ENCODE measurements at places on chromosomes 5 and 9.

- DNase-seq = no peak
Measured at GRCh38 chr9:1956958-1957357, 58.2 kb upstream of the SMARCA2 start.

GRCh38 chr5:56414066-56414465, 180.9 kb upstream of the ANKRD55 start:
- DNase-seq = peak; percentile 39

DNA sequence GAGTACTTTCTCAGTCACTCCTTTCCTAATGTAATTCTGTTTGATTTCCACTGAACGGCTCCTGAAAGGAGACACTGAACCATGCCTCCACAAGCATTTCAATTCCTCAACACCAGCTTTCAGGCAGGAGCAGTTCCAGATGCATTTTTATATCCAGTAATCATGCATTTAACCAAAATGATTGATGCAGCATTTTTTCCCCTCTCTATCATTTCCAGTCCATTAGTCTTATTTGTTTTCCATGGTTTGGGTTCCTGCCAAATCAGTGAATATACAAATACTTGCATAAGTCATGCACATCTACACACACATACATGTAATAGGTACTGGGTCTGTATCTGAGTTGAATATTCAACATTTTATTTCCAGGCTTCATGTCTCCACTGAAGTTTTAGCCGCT, 122.7 kb downstream of the GRIA1 start:
- peak; percentile 72 for DNase-seq

GRCh38 chr5:3139499-3139931, 388.0 kb upstream of the IRX2 start:
- peak; percentile 37 for DNase-seq

- DNase-seq = no peak
Measured at GRCh38 chr9:10867194-10867593, 254.4 kb upstream of the PTPRD start.

DNA sequence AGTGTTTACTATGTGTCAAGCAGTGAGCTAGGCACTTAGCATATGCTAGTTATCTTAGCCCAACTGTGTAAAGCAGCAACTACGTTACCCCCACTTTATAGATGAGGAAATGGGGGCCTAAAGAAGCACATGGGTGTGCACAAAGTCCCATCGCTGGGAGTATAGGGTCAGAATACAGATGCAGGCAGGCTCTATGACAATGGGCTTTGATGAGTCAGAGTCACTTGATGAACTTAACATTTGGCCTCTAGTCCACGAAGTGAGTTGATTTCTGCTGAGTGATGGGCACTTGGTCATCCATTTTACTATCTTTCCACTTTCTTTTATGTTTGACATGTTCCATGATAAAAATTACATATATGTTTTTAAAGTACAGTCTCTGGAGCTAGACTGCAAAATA, 204.3 kb downstream of the TRIM32 start:
- no peak for DNase-seq

DNA sequence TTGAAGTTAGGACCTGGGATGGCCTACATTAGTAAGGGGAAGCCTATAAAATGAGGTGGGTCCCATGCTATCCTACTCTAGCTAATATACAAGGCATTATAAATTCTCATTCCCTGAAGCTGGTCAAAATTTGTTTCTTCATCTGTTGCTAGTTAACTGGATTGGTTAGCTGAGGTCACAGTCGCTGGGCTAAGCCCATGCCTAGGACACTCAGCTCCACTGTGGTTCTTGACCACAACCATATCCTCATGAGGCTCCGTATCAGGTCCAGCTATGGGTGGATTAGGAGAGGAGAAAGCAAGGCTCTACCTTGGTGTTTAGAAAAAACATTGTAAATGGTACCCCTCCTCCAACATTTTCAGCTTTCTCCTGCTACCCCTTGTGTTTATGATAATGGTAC, 52.8 kb upstream of the RAI14 start:
- no peak for DNase-seq

DNA sequence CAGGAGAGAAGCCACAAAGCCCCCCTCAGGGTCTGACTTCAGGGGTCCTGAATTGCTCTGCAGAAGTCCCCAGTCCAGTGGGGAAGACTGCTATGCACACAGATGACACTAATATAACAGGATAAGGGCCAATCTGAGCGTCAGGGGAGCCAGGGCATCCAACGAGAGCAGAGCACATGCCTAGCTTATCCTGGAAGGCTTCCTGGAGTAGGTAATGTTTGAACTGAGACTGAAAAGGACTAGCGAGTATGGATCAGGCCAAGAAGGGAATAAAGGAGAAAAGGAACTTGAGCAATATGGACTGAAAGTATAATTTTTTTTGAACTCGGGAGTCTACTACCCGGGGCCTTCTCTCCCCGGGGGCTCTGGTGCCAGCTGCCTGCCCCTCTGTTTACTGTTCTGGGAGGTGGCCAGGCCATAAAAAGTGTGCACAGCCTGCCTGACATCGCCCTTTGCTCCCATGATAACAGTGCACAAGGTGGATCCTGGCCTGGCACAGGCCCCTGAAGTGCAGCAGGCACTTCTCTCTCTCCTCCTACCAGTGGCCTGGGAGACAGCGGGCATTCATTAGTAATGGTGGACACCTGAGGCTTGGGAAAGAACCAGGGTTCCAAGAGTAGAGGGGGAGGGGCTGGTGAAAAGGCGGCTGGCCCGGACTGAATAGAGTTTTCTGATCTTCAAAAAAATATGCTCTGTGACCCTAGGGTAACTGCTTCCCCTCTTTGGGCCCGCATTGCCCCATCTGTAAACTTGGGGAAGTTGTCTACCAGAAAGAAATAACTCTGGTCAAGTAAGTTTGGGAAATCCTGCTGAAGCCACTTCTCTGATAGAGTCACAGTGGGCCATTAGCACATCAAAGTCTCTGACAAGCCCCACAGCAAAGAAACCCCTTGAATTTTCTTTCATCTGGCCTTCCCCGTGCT, 4.6 kb upstream of the SLC6A7 start:
- no peak for DNase-seq

GRCh38 chr5:79745255-79745654, 55.6 kb downstream of the CMYA5 start:
- DNase-seq = no peak

GRCh38 chr5:123371575-123372179, 51.5 kb downstream of the CEP120 start:
- peak; percentile 43 for DNase-seq

- DNase-seq = no peak
Measured at GRCh38 chr9:111994831-111995458, 98.3 kb downstream of the UGCG start.

GRCh38 chr9:127589955-127590370, 22.1 kb upstream of the STXBP1 start:
- DNase-seq = peak; percentile 75

GRCh38 chr5:173429489-173430150, 101.4 kb upstream of the STC2 start:
- no peak for DNase-seq

DNA sequence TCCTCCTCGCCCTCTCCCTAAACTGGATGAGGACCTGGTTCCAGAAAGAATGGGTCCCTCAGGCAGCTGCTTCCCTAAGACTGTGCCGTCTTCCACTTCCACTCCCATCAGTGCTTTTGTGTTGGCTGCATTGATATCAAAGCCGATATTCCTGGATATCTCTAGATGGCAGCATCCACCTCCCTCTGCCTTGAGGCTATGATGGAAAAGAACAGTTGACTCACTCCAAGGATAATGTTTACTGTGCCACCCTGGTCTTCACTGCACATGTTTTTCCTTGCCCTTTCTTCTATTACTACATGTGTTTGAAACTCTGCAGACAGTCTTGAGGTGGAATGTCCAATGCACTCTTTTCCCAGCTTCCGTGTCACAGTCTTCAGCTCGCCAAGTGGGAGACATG, 211.6 kb downstream of the MAST4 start:
- peak; percentile 68 for DNase-seq

DNA sequence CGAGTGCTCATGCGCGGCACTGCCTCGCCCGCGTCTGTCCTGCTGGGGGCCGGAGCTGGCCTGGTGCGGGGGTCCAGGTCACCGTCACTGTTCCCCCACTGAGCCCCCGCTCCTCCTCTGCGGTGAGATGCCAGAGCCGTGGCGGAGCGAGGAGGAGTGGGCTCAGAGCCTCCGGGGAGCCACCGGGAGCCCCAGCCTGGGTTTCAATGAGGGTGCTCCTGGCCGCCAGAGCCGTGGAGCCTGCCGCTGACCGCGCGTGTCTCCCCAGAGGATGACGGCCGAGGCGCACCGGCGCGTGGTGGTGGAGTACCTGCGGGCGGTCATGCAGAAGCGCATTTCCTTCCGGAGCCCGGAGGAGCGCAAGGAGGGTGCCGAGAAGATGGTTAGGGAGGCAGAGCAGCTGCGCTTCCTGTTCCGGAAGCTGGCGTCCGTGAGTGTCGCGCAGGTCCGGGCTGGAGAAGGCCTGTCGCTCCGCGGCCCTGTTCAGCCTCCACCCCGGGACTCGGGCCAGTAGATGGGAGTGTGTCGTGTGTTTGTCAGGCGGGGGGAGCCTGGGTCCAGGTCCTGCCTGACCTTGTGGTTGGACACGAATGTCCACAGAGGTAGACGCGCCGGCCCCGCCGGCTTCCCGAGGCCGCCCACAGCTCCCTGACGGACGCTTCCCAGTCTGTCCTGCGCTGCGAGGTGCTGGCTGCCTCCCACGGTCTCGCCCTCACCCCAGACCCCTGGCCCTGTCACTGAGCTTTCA, 22.0 kb downstream of the EXOC3 start:
- no peak for DNase-seq

- DNase-seq = peak; percentile 55
Measured at GRCh38 chr5:59724482-59725391, 168.8 kb downstream of the PDE4D start.

GRCh38 chr9:132813115-132813771, 64.8 kb downstream of the AK8 start:
- DNase-seq = no peak

- DNase-seq = no peak
Measured at GRCh38 chr5:88092958-88093605, 175.6 kb downstream of the TMEM161B start.

- DNase-seq = no peak
Measured at GRCh38 chr5:88836195-88836838, 46.7 kb downstream of the MEF2C start.
